SHP77 treated with DMSO at 0.1 percent for 48 hours (cell line): ENCODE measurements at places on chromosomes 4 and X.

DNA sequence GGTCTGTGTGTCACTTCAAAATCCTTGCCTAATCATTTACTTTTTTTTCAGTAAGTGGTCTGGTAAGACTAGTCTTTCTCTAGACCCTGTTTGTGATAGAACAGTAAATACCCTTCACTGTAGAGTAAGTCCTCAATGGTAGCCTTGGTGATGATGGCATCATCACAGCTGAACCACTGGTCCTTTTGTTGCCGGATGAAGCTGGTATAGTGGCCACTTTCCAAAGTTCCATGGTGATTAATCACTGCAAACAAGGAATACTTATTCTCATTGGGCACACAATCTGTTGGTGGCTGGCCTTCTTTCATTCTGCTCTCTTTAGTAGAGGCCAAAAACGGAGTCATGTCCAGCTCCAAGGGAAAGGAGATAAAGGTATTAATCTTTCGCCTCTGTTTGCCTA, 2.9 kb downstream of the USP51 start:
- no peak for DNase-seq

DNA sequence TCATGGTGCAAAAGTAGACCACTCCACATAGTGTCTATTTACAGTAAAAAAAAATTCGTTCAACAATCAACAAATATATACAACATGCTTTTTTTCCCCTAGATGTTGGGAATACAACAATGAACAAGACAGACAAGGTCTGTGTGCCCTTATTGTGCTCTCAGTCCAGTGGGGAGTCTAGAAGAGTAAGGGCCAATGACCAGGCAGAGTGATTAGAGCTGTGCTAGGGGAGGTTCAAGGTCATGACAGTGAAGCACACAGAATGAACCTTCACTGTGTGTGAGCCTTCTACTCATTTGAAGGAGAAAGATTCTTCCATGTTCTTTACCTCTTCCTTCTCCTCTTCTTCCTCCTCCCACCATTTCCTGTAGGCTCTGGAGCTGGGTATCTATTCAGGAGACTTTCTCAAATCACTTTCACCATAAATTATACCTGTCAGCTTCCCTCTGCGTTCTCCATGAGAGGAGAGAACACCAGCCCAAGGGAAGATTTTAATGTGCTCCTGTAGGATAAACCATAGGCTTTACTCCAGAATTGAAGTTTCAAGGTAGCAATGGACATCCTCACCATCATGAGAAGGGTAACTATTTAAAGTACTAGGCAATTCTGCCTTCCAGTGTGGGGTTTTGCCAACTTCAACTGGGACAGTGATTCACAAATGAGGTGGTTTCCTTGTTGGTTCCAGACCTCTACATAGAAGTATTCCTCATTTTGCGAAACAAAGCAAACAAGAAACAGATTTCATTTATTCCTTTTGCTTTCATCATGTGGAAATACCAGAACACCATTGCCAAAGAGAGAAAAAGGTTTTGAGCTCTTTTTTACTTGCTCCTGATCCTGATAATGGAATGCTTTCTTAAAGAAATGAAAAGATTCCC, 246.9 kb upstream of the GPC4 start:
- DNase-seq, result no peak

DNA sequence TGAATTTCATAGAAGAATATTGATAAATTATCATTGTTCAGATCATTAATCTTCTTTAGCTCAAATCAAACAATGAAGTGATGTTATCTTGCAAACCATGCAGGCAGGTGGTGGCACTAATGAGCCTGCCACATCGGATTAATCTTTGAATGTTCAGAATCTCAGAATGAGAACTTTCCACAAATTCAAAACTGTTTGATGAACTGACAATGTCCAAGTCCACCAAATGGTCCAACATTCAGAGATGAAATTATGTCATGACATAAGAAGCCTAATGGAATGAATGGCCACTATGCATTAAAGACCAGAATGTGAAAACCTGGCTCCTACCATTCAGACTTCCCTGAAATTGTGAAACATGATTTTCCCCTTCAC, 67.5 kb downstream of the SORBS2 start:
- no peak for DNase-seq

GRCh38 chr4:70570796-70571195, 21.3 kb upstream of the AMBN start:
- no peak for DNase-seq

DNA sequence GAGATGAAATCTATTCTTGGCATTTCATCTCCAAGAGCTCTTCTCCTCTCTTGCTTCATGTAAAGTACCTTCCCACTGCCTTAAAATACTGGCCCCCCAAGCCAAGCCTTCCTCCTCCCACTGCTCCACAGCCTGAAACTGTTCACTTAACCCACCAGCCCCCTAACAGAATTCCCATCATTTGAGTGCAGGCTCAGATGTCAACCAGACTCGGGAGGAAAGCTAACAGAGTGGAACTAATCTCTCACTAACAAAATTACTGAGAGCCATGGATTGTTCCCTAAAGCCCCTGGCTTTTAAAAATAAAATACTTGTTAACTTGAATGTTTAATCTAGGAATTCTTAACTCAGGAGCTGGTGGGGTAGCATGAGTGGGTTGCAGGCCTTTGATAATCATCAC, 7.1 kb upstream of the DCUN1D4 start:
- DNase-seq, result no peak

GRCh38 chr4:168540086-168540485, 43.2 kb downstream of the PALLD start:
- DNase-seq, result no peak

- no peak for DNase-seq
Measured at GRCh38 chr4:108943371-108943770, 180.5 kb upstream of the ETNPPL start.

- DNase-seq, result no peak
Measured at GRCh38 chrX:135168486-135168885, 2.7 kb downstream of the CT55 start.

DNA sequence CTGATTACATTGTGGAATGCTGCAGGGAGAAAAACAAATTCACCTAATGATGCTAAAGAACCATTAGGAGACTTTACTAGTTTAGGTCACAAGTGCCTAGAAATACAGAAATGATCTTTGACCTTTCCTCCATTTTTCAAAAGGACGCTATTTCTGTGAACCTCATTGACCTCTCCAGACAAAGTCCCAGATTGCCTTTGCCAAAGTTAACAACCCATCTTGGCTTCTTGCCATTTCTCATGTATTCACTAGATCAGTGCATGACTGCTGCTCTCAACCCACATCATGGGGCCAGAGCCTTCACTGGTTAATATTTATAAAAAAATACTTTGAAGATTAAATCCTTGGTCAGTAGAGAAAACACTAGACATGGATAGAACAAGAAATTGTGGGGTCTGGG, 19.9 kb upstream of the AR start:
- no peak for DNase-seq

GRCh38 chrX:43106009-43106408, 328.0 kb upstream of the PPP1R2C start:
- DNase-seq, result no peak

- DNase-seq, result no peak
Measured at GRCh38 chr4:184453365-184454160, 20.8 kb downstream of the IRF2 start.

DNA sequence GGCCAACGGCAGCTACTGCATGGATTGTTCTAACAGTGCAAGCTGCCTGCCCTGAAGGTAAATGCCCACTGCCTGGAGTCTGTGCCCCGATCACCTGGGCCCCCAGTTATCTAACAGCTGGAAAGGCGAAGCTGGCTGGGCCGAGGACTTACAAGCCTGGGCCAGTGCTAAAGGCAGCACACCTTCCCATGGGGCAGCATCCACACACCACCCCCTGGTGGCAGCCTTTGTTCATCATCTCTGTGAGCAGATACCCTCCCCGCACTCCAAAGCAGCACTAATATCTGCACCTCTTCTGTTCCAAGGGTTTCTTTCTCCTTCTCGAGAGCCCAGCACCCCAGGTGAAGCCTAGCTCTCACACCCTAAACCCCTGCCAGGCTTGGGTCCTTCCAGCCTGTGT, 7.6 kb downstream of the SLC2A9 start:
- DNase-seq, result no peak

GRCh38 chr4:139665690-139666529, at the start of gene MGST2:
Gene MGST2 (plus strand): TSS chr4:139665819. CDS start chr4:139666020, 201 bp downstream.
- peak; percentile 37 for DNase-seq

DNA sequence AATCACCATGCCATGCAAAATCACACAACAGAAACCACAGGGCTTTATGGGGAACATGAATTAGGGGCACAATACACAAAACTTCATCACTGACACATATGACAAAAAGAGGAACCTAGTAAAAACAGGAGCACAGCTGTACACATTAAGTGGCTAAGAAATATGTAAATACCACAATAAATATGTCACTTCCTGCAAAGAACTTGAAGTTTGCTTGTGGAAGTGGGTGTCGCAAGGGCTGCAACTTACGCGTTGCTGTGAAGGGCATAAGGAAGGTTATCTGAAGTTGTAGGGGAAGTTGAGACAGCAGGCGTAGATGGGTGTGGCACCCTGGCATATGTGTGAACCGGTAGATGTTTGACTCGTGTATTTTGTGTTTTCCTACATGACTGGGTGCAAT, 42.4 kb downstream of the CLCN4 start:
- no peak for DNase-seq

DNA sequence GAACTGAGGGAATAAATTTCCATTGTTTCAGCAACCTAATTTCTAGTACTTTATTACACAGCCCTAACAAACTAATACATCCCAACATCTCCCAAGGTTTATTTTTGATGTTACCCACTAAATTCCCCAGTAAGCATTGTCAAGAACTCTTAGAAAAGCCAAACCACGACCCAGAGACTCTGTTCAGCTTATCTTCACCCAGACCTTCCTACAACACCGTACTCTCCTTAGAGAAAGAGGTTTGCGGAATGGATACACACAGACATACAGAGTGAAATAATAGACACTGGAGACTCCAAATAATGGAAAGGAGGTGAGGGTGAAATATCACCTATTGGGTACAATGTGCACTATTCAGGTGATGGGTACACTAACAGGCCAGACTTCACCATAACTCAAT, 75.6 kb downstream of the LRBA start:
- DNase-seq, result no peak

DNA sequence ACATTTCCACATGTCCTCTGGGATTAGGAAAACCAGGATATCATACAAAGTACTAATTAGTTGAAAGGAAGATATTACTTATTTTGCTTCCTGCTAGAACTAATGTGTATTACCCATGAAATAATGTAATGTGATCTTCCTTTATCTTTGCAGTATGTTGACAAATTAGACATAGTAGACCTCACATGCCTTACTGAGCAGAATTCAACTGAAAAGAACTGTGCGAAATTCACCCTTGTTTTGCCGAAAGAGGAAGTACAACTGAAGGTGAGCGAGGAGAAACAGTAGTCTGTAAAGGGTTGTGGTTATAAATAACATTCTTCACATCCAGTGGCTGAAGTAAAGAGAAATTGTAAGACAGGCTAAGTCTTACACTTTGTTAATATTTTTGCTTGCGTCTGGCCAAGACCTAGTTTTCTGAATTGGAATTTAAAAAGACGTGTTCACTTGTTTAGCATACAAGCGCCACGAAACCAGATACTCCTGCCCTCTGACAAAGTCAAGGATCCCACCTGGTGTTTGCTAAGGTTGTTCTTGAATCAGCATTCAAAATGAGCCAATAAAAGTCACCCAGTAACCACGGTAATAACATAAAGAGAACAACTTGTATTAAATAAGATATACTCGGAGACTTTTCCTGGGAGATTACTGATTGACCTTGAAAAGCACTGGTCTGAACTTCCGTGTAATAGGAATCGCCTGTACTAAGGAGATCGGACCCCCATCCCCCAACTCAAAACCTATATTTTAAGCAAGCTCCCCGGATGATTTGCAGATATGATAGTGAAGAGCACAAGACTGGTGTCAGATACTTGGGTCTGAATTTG, 16.9 kb downstream of the STAP1 start:
- peak; percentile 67 for DNase-seq

DNA sequence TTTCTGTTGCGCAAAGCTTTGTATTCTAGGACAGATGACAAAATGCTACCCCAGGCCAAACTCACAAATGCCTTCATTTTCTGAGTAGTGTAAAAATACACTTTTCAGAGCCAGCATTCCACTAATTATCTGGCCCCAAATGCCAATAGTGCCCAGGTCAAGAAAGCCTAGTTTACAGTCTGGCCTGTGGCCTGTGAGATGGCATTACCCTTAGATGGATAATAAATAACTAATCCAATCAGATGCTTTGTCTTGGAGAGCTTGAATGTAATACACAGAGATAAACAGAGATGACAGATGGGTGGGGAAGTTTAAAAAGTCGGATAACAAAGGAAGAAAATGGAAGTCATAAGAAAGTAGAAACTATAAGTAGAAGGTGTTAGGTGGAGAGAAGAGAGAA, 264.6 kb upstream of the FTHL17 start:
- no peak for DNase-seq

DNA sequence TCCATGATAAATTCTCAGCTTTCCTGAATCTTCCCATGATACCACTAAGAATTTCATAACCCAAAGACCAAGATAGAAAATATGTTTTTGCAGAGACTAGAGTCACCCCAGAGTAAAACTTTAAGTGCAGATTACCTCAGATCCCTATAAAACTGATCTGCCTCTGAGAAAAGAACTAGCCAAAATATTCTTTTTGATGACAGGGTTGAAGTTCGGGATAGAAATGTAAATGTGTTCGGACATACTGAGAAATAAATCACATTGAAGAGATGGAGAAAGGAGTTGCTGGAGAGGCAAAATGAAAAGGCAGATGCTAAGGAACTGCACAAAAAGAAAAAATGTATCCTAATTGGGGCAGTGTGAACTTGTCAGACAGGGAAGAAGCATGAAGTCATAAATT, 501.8 kb downstream of the ANKRD50 start:
- DNase-seq, result no peak

DNA sequence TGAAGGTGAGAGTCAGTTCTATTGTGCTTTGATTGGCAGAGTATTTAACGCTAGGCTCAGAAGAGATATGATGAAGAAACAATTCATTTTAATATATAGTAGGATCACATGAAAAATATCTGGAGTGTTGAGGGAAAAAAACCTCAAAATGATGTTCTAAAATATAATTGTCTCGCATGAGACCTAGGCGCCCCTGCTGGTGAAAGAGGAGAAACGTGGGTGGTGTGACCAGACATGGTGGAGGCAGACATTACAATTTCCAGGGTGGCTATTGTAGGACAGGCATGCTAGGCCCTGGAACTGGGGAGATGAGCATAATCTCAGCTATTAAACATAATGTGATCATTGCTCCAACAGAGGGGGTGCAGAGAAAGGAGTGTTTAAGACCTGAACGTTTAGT, 210.0 kb downstream of the HS3ST1 start:
- DNase-seq, result no peak

GRCh38 chr4:123476089-123476488, 79.5 kb downstream of the SPRY1 start:
- DNase-seq, result no peak
